ENCODE measurements at places on chromosomes 1 and 21.

DNA sequence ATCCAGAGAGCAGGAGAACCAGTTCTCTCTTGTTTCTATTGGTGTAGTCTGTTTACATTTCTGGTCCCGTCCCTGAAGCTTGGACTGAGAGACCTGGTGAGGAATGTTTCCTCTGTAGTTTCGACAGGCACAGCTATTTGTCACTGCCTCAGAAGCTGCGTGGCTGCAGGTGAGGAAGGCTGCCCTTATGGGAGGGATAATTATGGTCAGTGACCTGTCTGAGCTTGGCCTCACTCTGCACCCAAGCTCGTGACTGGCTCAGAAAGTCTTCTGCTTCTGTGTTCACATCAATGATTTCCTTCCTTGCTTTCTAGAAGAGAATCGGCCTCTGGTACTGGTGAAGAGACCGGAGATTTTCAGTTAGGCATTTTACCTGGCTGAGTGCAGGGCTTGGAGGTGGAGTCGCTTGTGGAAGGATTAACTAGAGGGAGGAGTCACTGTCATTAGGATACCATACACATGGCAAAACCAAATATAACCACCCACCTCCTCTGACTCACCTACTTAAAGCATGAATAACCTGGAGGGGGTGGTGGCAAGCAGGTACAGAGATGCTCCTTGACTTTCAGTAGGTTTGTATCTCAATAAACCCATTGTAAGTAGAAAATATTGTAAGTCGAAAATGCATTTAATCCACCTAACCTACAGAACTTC is 19.9 kb upstream of the WDR26 start:
- no peak for DNase-seq

DNA sequence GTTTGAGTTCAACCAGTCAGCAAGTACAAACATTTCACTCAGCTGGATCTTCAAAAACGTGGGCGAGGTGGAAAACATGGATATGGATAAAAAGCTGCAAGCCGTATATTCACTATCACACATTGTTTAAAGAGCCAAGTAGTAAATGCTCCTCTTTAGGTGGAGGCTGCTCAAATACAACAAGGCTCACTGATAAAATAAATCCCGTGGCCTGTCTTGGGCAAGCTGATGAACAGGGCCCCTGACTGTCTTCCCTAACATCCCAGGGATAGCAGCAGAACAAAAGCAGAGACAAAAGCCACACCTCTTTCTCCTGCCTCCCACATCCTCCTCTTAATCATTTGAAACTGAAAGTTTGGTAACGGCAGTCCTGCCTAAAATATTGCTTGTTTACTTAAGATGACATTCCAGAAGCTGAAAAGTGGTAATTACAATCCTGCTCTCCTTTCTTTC is 357.7 kb downstream of the TTLL7 start:
- no peak for DNase-seq

DNA sequence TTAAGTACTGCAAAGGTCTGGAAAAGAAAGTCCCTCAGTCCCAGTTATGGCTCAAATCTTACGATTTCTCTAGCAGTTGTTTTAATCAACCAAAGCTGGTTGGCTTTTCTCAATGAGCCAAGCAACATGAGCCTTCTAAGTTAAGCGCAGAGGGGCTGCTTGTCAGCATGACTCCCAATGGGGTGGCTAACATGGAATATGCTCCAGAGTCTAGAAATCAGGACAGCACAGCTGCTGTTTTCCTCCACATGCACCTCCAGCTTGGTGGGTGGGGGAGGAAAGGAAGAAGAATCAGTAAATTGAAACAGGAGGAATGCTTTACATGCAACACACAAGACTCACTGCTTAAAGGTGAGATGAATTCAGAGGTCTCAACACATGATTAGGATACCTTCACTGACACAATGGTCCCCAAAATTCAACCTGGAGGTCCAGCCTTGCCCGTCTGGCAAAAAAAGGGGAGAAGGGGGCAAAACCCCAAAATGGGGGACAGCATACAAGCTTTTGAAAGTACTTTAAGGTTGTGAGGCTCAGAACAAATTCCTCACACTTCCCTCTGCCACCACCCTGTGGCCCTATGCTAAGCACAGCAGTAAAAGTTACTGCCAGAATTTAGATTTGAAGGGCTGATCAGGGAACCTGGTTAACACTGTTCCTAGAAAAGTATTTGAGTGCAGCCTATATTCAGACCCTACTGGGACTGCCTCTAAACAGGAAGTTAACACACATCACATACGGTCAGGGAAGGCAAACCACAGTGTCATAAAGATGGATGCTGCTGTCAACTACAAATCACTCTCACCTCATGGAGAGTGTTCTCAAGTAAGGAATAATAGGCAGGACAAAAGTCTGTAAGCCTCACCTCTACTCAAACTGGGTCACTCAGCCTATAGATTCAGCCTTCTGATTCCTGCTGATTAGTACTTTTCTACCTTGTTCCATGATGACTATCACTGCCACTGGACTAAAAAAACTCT is 2.6 kb downstream of the GATAD2B start:
- no peak for DNase-seq

DNA sequence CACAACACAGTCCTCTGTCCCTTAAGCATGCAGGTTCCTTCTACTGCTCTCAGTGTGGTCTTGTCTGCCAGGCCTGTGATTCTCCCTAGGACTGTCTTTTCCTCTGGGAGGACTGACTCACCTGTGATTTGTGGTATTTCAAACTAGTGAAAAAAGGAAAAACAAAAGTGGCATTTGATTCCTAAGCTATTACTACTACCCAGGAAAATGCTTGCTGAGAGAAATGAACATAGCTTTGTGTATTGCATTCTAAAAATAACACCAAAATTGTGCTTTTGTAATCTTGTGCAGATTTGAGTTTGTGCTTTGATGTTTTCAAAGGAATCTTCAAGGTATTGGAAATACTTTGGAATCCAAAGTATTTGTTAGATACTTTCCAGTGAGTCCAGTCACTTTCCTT is 57.0 kb downstream of the GPR161 start:
- DNase-seq = no peak

DNA sequence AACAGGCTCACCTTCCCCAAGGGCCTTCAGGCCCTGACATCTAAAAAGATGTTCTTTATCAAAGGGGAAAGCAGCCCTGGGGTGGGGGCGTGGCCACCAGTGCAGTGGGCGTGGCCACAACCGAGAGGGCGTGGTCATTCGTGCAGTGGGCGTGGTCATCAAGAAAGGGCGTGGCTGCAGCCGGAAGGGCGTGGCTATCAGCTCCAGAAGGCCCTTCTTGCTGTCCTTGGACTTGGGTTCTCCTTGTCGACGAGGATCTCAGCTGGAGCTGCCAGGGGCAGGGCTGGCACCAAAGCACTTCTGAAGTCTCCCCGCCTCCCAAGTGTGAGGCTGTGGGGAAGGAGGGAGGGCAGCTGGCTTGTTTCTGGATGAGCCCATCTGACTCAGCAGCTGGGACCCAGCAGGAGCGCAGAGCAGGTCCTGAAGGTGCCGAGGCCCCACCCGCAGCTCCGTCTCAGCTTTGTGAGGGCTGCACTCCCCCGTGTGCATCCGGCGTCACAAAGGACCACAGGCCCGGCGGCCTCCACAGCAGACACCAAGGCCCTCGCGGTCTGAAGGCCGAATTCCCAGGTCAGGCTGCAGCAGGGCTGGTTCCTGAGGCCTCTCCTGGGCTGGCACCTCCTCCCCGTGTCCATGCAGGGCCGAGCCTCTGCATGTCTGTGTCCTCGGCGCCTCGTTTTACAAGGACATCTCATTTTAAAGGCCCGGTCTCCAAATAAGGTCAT is 12.8 kb downstream of the PDE9A start:
- DNase-seq = no peak

DNA sequence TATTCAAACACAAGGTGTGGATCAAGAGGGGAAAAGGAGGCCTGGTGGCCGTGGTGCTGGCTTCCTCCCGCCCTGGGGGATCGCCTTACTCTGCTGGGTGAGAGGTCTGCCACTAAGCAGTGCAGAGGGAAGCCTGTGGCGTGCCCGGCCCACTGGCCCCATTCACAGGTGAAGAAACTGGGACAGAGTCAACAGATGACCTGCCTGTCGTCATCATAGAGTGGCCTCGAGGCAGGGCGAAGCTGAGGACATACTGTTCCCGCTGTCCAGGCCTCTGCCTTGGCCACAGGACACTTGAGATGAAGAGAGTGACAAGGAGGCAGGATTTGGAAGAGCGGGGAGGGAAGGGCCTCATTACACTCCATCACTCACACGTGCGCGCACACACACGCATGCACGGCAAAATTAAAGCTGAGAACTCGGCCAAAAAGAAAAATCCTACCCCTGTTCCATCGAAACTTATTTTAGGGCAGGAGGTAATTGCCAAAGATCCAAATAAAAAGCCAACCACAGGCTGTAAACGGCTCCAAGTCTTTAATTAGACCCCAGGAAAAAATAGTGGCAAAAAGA is 50.5 kb downstream of the CASZ1 start:
- DNase-seq = no peak

GRCh38 chr1:2314803-2315673 is 76.3 kb downstream of the MORN1 start:
- no peak for DNase-seq

DNA sequence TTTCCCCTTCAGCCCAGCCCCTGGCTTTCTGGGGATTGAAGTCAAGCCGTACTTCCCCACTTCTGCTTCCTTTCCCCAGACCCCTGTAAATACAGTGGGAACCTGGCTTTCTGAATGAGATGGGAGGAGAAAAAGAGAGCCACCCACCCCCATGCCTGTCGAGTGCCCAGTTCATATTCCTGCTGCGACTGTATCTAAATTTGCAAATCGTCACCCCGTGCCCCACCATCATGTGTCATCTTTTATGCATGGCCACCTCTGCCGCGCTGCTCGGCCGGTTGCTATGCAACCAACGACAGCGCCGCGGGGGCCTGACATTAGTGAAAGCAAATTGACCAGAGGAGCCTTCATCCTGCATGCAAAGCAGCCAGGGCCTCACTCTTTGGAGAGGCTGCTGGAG is 143.0 kb downstream of the ELAVL4 start:
- DNase-seq = no peak

DNA sequence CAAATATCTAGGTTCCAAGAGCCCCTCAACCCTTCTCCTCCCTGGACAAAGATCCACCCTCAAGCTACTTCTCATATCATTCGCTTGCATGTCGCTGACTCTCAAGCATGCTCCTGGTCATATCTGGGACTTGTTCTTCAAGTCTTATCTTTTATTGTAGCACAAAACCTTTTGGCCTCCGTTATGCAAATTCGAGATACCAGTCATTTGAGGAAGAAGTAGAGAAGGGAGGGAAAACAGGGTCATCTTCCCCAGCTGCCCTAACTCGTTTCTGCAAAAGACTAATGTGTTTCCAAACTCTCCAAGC is 63.8 kb upstream of the ETS2 start:
- no peak for DNase-seq

DNA sequence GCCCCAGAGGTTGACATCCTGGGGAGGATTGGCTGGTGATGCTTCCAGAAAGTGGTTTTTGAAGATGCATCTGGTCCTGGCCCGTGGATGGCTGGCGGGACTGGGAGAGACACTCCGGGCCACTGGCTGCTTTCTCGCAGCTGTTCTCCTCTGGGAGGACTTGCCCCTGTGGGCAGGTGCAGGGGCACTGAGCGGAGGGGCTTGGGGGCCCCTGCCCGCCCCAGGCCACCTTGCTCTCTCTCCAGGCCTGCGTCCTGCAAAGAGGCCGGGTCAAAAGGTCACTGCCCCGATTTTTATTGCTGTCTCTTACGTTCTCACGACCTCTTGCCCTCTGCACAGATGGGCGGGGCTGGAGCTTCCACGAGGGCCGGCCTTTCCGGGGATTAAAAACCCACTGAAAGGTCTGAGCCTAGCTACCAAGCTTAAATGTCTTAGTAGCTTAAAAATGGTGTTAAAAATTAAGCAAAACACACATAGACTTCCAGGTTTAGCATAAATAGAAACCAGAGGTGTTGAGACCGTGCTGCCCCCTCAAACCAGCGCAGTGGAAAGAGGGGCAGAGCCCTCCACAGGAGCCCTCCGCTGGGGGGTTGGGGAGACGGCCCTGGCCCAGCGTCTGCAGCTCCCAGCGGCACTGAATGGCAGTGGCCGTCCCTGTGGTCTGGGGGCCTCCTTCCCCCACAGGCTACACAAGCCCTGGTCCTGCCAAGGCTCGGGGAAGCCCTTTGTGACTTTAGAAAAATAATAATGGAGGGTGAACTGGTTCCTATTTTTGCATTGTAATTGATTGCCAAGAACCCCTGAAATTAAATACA is 43.9 kb downstream of the SKI start:
- no peak for DNase-seq

- DNase-seq = peak; percentile 18
These were observed 29.4 kb upstream of the CD2 start for GRCh38 chr1:116724765-116725375.

GRCh38 chr1:205091043-205091740 is 6.9 kb upstream of the TMEM81 start:
- no peak for DNase-seq

GRCh38 chr1:190170321-190170720 is 307.3 kb downstream of the BRINP3 start:
- DNase-seq = no peak

DNA sequence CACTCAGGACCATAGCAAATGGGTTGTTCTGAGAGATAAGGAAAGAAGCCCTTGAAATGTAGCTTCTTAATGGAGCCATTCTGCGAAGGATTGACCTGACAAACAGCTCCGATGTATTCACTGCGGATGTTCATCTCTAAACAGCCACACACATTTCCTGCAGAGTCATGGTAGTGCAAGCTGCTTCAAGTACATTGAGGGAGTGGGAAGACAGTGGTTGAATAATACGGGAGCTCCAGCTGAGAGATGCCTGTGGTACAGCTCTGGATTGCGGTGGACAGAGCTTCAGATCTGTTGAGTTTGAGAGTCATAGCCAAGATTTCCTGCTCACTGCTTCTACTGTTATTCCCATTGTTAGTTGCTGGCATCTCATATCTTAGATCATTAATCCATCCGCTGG is 86.6 kb downstream of the ZBTB18 start:
- DNase-seq = no peak

Data from amniotic stem cell (primary cell).